ENCODE measurements at places on chromosomes 7 and 10.

- no peak for DNase-seq
Measured at GRCh38 chr10:21531164-21531563, 2.9 kb upstream of the MLLT10 start.

DNA sequence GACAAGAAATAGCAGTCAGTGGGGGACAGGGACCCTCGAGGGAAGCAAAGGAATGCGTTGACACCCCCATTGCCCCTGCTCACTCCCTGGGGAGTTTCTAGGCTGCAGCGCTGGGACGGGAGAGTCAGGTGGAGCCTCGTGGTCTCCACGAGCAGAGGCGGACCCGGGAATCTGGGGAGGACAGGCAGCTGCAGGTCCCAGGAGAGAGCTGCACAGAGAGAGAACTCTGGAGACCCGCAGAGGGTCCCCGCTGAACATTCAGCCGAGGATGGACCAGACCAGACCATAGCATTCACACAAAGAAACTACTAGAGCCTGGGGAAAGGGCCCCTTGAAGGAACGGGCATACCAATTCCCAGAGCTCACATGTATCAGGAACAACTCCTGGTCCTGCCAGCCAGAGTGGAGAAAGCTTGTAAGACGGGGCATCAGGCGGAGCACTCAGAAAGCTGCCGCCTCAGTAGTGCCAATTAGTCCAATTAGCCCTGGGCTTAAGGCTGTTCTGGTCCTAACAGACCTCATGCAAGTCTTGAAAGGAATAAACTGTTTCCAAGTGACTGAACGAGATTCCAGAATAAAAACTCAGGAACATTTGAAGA lies 966.7 kb upstream of the ZNF722 start:
- no peak for DNase-seq

DNA sequence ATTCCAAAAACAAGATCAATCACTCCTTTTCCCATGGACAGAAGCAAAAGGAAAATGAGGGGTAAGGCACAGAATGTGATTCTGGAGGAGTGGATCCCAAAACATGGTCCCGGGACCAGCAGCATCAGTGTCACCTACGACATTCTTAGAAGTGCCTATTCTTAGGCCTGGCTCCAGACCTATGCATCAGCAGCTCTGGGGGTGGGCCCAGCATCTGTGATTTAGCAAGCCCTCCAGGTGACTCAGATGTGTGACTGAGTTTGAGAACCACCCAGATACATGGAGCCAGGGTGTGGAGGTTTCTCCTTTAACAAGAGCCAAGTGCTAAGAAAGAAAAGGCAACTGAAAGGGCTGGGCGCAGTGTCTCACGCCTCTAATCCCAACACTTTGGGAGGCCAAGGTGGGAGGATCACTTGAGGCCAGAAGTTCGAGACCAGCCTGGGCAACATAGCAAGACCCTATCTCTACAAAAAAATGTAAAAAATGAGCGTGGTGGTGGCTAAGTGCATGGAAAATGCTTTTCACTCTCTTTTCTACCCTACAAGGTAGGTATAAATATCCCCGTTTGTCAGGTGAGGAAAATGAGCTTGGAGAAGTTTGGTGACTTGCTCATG lies 17.1 kb upstream of the ARPC1A start:
- DNase-seq = no peak

- DNase-seq = no peak
Measured at GRCh38 chr10:68318331-68319059, 13.4 kb upstream of the HNRNPH3 start.

- peak; percentile 11 for DNase-seq
Measured at GRCh38 chr10:75211007-75211691, 553 bp downstream of the VDAC2 start.

- no peak for DNase-seq
Measured at GRCh38 chr10:30897547-30897946, 134.1 kb downstream of the ZNF438 start.

DNA sequence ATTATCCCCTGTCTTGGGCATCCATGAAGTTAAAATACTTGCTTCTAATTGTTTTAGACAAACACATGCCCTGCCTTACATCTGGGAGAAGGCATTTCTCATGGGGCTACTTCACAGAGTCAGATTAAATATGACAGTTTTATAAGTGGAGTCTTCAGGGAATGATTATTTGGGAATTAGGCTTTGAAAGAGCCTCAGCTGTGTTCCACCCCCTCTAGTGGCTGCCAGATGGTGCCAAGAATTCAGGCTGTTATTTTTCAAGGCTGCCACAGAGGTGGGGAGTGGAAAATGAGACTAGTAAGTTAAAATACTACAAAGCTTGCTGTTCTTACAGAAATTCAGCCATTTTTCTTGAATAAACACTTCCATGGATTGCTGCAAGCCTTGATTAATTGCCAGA lies 45.8 kb upstream of the DNAH11 start:
- no peak for DNase-seq

DNA sequence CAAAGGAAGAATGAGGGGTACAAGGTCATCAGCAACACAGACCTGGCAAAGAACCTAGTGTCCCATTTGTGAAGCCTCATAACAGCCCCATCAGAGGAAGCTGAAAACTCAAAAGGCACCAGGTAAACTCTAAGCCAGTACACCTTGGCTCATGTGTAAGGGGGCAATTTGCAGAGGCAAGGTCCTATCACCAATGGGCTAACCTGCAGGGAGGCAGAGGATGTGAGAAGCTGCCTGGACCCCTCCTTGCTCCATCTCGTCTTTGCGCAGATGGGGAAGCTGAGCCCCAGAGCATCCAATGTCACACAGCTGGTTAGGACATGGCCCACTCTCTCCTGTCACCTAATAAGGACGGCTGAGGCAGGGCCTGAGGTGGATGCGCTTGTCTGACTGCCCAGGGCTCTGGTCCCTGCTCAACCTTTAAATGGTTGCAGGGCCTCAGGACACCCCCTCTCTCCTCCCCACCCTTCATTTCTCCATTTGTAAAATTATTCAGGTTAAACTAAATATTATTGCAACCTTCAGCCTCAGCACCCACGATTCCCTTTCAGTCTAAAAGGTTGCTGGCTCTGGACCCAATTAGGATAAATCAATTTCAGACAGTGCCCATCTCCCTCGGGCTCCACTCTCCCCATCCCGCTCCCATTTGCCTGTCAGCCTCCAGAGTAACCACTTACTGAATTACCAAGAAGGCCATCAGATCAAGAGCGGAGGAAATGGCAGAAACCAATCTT lies 135.3 kb downstream of the OAT start:
- DNase-seq = no peak

DNA sequence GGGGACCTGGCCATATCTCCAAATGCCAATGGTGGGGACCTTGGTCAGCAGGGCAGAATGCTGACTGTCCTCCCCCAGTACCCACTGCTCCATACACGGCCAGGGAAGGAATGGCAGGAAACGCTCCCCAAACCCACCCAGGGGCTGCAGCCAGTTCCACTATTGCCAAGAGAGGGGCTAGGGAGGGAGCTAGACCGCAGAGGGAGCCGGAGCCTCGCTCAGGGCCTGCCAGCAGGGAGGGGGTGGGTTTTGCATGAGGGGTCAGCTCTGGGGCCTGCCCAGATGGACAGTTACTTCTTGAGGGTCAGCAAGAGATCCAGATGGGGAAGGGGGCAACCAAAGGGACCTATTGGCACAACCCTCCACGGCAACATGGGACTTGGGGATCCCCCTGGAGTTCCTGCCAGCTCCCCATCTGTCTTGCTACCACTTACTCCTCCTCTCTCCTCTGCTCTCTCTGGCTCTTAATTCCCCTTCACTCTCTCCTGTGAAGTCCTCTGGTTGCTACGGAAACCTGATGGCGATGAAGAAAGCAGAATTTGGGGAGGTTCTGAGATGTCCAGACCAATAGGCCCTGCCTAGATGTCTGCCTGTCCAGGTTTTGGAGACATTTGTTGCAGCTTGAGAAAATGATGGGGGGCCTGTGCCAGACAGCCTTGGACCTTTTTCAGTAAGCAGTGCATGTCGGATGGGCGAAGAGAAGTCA lies 12.6 kb downstream of the FGF8 start:
- DNase-seq = no peak

DNA sequence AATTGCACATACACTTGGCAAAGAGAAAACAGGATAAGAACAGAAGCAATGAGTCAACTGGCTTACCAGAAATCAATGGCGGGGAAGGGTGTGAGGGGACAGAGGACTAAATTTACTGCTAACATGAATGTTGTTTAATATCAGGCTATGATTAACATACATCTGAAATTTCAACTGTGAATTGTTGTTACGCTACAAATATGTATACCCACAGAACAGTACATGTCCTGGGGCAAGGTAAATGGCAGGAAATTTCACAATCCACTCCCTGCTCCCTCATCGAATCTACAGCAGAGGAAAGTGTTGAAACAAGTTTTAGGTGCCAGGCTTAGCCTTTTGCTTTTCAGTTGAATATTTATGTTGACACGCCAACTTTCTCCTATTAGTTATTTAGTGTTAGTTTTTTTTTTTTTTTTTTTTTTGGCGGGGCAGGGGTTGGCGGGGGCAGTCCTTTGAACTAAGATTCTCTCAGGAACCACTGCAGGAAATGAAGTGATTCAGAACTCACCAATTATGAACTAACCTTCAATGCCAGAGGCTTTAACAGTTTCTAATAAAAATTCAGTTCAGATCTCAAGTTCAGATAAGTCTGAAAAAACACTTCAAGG lies 99.0 kb downstream of the UBE2H start:
- no peak for DNase-seq

DNA sequence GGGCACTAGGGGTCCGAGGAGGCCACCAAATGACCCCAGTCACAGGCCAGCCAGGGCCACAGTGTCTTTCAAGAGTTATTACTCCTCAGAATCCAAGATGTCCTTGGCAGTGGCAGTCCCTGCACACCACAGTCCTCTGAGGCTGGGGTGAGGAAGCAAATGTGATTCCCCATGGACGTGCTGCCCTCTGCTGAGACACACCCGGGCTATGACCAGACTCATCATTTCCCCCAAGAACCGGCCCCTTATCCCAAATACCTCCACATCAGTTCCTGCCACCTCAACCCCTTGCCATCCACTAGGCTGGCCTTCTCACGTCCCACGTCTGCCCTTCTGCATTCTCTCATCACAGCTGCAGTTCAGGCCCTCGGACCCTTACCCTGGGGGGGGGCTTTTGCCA lies 5.0 kb downstream of the PRKAG2 start:
- DNase-seq = no peak

DNA sequence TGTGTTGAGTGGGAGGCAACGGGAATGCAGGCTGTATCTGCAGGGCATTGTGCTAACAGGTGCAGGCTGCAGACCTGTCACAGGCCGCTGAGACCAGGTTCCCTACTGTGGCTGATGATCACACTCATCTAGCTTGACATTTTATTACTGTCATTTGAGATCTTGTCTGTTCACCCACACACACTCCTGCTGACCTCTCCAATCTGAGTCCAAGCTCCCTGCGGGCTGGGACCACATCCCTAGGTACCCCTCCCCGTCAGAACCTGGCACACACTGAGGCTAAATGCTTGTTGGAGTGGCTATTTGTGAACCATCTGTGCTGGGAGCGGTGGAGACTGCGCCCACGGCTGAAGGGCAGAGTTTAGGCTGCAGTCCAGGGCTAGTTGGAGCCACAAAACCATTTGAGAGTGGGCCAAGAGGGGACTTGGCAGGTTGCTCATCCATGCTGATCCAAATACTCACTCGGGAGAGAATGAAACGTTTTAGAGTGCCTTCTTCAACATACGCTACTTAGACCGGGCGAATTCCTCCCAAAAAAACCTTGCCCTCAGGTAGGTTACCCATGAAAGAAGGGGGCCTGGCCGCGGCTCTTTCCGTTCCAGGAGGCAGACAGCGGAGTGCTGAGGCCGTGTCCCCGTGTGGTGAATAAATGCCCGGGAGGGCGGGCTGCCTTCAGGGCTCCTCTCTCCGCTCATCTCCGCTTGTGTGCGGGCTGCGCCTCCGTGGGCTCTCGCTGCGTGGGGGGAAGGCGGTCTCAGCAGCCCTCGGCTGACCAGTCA lies 164.4 kb downstream of the RGS10 start:
- DNase-seq = no peak

GRCh38 chr10:122460891-122461293 lies 461 bp upstream of the HTRA1 start:
- DNase-seq = no peak

DNA sequence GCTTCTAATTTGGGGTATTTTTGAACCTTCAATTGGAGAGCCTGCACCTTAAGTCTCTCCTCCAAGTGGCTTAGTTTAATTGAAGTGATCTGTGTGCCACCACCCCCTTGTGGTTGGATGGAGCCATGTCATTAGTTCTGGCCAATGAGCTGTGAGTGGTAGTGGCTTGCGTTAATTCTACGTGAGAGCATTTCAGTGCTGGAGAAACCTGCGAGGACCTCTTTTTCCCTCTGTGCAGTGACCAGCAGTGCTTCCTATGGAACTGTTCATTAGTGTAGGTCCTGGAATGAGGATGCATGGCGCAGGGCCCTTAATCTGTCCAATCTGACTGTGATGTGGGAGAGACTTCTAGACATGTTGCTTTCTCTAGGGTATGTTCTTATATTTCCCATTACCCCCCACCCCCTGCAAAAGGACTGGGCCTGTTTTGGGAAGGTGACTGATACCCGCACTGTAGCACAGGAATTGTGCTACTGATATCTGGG lies 3.8 kb downstream of the HILPDA start:
- DNase-seq = peak; percentile 55

DNA sequence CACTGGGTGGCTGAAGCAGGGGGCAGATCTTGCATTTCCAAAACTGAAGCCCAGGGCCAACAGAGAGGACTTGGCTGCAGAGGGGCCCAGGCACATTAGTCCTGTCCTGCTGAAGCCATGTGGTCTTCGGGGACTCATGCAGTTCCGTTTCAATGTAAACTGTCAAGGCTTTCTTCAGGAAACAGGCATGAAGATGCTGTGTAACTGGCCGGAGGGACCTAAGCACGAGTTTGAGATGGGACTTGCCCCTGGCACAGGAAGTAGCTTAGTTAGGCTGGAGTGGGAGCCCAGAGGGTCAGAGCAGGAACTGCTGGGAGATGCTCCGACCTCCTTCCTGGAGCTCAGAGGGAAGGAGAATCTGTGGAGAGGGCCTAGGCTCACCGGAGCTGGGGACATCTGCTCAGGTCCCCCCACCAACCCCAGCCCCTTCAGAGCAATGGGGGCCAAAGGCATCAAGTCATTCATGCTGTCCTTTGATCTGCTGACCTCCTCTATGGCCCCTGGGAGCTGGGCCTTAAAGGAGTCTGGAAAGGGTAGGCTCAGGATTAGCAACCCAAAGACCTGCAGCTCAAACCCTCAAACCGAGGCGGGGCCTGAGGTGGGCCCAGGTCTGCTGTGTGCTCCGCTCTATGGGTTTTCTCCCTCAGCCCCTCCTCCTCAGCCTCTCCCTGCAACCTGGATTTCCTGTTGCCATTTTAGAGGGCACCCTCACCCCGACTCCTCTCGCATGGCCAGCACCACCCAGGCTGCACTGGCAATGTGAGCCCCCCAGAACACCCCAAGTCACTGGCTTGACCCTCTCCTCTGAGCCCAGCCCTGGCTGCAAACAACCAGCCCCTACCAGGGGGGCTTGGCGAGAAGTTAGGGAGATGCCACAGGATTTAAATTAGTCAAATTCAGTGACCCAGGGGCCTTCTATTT lies 4.4 kb upstream of the MNX1 start:
- no peak for DNase-seq

DNA sequence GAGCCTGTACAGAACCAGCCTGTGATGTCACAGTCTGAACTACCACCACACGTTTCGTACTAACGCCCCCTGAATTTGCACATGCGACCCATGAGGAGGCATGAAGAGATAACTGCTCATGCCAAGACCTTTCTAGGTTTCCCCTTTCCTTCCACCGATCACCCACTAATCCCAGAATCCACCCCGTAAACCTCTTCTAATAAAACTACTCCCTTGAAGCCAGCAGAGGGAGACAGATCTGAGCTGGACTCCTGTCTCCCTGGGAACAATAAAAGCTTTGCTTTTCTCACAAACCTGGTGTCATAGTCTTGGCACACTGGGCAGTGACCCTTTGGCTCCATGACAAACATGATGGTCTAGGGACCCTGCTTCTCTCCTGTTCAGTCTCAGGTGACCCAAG lies 144.5 kb downstream of the FRMD4A start:
- no peak for DNase-seq

Measured in stimulated activated naive B cell treated with anti-CD40 and anti-IgM and Interleukin-4, amounts not matched to agents 10 μg/mL and 1 μg/mL and 100 μg/mL, for 72 hours (primary cell).